ENCODE measurements at places on chromosomes 12 and 14. TPM values are rescaled to one million over a fixed set of nuclear protein-coding genes. Genes with fewer than 3 reads are reported as not detected.

- no peak for DNase-seq
Observed at GRCh38 chr12:131530041-131530332, 180.9 kb upstream of the SFSWAP start.

- DNase-seq: no peak
Observed at GRCh38 chr14:43168371-43168925, 1338.6 kb downstream of the FSCB start.

GRCh38 chr12:8989413-8989812 lies at the start of gene KLRG1:
Gene KLRG1 (plus strand): TSS chr12:8989546. CDS start chr12:8989636, 90 bp downstream.
- no peak for DNase-seq

DNA sequence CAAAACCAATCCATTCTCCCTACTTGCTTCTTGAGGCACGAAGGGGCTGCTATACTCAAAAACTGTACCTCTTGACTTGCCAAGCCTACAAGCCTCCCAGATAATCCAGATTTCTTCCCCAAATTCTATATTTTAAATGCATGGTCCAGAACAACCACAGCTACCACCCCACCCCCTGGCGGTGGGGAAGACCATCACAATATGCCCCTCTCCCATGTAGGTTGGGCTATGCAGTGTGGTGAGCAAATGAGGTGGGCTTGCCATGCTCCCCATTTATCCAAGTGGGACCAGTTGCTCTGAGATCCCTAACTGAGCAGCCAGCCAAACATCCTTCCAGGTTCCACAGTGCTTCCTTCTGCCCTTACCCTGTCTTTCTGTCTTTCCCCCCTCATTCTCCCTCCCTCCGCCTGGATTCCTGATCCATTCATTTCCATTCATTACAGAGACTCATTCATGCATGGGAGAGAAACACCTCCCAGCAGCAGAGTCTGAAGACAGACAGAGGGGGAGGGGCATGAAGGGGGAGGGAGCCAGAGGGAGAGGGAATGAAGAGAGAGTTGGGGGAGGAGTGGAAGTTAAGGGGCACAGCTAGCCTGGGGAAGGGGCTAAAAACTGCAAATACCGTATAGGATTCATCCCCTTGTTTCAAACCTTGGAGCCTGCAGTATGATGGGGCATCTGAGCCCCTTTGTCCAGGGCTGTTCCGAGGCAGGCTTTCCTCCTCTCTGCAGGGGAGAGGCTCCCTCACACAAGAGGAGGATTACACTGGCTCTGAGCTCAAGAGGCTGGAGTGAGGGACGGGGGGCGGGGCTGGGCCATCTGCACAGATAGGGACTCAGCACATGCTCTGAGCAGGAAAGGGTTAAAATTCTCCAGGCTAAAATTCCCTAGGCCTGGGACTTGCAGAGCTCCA lies 4.4 kb downstream of the ZNF219 start:
- no peak for DNase-seq

The HCAR2 gene
- 2.2 TPM for total RNA-seq

DNA sequence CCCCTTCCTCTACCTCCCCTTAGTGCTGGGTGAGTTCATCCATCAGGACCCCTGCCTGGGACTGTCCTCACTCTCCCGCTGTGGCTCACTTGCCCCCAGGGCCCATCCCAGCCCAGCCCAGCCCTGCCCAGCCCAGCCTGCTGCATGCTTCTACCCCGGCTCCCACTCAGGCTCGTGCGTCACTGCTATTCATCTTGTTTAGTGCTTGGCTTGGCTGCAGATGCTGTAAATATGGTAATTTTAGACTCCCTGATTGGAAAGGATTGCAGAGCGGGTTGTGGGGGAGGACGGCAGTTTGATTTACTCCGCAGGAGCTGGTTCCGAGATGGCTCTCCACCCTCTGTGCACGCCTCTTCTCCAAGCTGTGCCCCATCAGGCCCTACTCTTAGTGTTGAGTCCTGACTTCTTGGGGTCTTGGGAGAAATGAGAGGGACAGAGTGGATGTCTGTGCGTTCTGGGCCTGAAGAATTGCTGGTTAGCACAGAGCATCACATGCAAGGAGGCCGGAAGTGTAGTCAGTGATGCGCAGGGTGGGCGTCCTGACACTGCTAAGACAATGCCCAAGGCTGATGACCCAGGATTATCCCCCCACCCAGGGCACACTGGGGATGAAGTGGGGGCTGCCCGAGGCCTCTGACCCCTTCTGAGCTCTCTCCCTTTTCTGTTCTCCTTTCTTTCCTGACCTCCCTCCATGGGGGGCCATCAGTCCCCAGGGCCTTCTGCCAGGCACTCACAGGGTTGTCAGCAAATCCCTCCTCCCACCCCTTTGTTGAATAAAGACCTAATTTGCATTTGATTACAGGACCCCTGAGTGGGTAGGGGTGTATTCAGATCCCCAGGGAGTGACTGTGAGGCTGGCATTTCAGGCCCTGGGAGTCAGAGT lies 244.4 kb downstream of the ZFP36L1 start:
- DNase-seq: peak; percentile 97

DNA sequence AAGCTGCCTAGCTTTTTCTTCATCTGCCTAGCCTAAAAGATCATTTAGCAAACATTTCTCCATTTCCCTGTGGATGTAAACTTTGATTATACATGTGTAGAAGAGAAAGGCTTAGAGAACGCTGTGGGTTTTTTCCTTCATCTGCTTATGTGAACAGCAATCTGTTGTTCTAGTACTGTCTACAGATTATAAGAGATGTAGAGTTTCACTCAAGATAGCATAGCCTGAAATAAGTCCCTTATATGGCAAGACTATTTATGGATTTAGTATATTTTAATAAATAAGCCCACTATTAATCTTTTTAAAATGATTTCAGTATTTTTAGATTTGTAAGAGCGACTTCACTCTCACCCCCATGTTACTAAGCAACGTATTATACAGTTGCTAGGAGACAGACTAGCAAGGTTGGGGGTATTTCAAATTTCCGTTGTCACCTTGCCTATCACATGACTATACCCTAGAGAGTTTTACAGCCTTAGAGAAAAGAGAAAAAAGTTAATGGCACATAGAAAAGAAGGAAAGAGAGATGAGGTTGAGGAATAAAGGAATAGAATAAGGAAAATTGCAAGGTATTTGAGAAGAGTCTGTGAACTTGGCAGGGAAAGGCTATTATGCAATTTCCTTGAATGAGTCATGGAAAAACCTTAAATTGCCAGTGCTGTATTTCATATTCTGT lies 12.2 kb upstream of the TUBA1A start:
- peak; percentile 84 for DNase-seq

The RPAP3 gene
- total RNA-seq: 27.8 TPM

The KRT82 gene
- total RNA-seq: not detected

GRCh38 chr14:102210421-102211042 lies 70.8 kb downstream of the WDR20 start:
- no peak for DNase-seq

- no peak for DNase-seq
Observed at GRCh38 chr14:37597538-37597913, 2.1 kb downstream of the TTC6 start.

DNA sequence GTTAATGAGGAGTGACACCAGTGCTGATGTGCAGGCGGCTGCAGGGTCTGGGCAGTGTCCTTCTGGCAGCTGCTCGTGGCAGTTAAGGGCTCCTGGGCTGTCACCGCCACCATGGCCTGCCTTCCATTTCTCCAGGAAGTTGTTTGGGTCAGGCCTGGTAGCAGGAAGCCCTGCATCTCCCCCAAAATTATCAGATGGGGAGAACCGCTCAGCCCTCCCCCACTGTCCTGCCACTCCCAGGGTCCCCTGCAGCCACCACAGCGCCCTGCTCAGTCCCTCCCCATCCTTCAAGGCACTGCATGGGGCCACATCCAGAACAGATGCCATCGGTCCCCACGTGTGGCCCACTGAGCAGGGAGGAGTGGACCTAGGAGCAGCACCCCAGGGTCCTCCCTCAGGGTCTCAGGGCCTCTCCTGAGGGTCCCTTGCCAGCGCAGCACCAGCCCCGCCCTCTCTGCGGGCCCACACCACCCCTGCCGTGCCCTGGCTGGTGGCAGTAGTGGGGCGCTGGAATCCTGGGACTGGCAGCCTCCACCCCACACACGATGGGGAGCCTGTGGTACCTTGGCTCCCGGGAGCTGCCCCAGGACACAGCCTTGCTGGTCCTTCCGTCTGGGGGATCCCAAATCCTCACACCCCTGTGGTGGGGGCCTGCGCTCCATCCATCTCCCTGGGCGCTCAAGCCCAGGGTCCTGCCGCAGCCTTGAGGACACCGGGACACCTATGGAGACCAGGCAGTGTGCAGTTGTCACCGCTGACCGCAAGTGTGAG lies 10.3 kb upstream of the AMN start:
- no peak for DNase-seq

GRCh38 chr14:104805326-104805678 lies 4.4 kb downstream of the ZBTB42 start:
- DNase-seq: no peak

DNA sequence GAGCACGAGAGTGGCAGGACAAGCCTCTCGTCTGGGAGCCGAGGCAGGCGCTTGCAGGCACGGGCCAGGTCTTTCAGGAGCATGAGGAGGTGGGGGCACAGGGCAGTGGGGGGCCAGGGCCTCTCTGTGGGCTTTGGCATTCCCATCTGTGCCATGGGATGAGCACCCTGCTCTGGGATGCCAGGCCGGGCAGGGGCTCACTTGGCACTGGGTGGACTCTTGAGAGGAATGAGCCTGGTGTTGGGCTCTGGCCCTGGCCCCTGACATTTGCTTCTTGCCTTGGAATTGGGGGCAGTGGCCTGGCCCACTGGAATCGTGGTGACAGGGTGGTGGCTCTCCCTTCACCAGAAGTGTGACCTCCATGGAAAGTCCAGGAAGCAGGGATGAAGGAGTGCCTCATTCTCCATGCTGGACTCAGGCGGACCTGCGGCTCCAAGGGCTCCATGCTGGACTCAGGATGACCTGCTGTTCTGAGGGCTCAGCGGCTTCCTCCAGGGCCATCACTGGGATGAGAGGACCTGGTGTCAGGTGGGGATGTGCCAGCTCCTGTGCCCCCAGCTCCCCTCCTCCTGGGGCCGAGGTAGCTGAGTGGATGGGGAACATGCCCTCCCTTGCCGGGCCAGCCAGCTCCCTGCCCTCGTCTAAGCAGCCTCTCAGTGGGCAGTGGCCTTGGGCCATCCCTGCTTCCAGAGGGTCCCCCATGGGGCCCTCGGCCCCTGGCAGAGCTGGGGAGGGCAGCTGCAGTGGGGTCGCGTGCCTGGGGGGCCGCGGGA lies 220.3 kb downstream of the KIF26A start:
- DNase-seq: no peak

- no peak for DNase-seq
Observed at GRCh38 chr14:25607192-25607591, 557.2 kb upstream of the STXBP6 start.

The NOXRED1 gene
- total RNA-seq: 0.18 TPM

The COL2A1 gene
- total RNA-seq: 0.07 TPM

DNA sequence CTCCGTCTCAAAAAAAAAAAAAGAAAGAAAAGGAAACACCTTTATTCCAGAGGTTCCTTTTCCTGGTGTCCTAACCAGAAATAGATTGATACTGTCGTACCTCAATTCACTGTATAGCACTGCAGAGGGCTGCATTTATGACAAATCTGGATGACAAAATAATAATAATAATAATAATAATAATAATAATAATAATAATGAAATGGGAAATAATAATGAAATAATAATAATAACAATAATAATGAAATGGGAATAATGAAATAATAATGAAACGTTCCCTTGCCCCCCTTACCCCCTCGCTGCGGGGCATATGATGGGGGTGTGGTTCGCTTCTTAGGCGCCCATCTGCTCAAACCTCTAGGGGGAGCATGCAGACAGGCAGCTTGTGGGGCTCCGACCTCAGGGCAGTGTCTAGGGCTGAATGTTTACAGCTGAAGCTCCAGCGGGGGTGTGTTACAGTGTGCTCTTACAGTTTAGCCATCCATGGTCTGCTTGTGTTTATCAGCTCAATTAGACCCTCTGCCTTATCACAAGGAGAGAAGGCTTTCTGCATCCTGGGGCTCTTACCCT lies 1088.3 kb upstream of the SEL1L start:
- no peak for DNase-seq

The CGRRF1 gene
- total RNA-seq: 11.6 TPM

DNA sequence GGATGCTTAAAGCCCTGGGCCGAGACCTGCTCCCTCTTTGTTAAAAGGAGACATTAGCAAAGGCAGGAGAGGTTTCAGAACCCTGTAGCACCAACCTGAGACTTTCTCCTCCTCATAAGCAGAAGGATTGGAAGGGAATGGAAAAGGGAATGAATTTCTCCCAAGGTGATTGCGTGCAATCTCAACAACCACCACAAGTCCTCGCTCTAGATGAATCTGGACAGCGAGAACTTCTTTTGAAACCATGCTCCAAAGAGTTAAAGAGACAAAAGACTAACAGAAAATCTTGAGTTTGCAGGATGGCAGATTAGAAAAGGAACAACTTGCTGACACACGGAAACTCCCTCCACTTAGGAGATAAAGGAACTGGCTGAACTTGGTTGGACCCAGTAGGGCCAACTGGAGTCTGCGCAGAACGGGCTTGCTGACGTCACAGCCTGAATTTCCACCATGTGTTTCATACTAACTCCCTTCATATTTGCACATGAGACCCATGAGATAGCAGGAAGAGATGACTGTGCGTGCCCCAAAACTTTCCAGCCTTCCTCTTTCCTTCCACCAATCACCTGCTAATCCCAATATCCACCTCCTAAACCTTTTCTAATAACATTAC lies 137.0 kb downstream of the PTPN11 start:
- no peak for DNase-seq

GRCh38 chr12:51246254-51246853 lies 7.7 kb downstream of the DAZAP2 start:
- DNase-seq: no peak

GRCh38 chr14:21201732-21202462 lies 46.0 kb upstream of the OR5AU1 start:
- no peak for DNase-seq

Data from foreskin keratinocyte (primary cell).